Epithelial cell of prostate (primary cell): ENCODE measurements at places on chromosomes 4 and X.

GRCh38 chrX:22032084-22032483, at the start of gene PHEX:
TSS of gene PHEX (plus strand) at chrX:22032325. CDS start at chrX:22033006, 681 bp downstream.
- DNase-seq = no peak

DNA sequence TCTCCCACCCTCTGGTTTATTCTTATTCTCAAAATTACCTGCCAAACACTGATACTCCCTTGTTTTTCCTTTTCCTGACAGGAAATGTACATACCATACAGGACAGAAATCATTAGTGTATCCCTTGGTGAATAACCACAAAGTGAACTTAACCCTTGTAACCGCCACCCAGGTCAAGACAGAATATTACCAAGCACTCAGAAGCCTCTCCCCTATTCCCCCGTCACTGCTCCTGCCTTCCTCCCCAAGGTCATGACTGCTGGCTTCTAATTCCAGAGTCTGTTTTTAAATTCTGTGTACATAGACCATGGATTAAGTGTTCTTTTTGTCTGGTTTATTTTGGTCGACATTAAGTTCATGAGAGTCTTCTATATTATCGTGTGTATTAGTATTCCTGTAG, 37.7 kb downstream of the HTT start:
- no peak for DNase-seq

GRCh38 chrX:41960142-41960541, 36.8 kb upstream of the CASK start:
- no peak for DNase-seq

- DNase-seq = no peak
Observed at GRCh38 chrX:17814557-17814956, 46.5 kb downstream of the RAI2 start.

GRCh38 chrX:30597216-30598012, 19.8 kb upstream of the TASL start:
- no peak for DNase-seq

- DNase-seq = no peak
Observed at GRCh38 chr4:656436-657337, 17.4 kb downstream of the ATP5ME start.

- DNase-seq = no peak
Observed at GRCh38 chr4:8586671-8587468, 5.7 kb upstream of the CPZ start.

GRCh38 chrX:18047491-18047890, 173.2 kb downstream of the BEND2 start:
- DNase-seq = no peak

DNA sequence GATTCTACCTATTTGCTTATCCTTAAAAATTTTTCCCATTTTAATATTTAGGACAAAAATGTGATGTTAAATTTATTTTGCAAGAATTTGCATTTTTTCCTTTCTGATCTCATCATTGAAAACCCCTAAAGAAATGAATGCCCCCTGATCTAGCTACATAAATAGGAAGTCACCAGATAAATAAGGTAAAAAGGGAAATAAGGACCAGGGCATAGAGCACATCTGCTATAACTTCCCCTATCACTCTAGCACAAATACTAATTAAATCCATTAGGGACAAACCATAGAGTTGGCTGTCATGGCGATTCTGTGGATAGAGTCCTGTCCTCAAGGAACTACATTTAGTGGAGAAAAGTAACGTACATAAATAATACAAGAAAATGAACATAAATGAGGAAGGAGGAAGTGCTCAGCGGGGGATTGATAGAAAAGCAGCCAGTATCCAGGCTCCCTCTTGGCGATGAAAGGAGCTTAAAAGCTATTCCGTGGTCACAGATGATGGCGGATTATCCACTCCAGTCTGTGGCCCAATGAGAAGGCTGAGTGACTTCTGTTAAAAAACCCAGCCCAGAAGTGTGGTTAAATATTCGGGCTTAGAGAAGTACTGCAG, 76.9 kb upstream of the RPL34 start:
- no peak for DNase-seq

- DNase-seq = peak; percentile 22
Observed at GRCh38 chr4:10421344-10422055, 35.7 kb downstream of the ZNF518B start.

DNA sequence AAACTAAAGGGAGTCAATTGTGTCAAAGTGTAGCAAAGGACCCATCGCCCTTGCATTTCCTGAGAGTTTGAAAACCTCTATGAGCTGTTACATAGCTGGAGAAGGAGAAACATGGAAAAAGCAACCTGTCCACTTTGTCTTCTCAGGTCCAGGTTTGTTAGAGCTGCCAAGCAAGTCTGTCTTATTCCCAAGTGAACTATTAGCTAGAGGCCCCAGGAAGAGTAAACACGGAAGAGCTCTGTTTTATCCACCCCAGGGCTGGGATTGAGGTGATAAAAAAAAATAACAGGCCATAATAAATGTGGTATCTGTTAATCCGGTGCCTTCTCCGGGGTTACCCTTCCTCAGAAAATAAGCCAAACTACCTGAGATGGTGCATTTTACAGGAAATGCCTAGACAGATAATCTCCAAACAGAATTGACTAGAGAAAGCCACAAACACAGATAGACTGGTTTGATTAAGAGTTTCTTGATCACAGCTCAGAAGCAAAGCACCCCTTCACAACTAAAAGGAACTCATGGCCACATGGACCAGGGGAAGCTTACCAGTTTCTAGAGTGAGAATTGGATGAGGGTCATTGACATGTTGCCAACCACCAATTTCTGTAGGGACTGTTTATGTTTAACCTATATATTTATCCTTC, 35.9 kb upstream of the RELL1 start:
- no peak for DNase-seq

GRCh38 chr4:75391489-75392166, 122.6 kb downstream of the RCHY1 start:
- no peak for DNase-seq

DNA sequence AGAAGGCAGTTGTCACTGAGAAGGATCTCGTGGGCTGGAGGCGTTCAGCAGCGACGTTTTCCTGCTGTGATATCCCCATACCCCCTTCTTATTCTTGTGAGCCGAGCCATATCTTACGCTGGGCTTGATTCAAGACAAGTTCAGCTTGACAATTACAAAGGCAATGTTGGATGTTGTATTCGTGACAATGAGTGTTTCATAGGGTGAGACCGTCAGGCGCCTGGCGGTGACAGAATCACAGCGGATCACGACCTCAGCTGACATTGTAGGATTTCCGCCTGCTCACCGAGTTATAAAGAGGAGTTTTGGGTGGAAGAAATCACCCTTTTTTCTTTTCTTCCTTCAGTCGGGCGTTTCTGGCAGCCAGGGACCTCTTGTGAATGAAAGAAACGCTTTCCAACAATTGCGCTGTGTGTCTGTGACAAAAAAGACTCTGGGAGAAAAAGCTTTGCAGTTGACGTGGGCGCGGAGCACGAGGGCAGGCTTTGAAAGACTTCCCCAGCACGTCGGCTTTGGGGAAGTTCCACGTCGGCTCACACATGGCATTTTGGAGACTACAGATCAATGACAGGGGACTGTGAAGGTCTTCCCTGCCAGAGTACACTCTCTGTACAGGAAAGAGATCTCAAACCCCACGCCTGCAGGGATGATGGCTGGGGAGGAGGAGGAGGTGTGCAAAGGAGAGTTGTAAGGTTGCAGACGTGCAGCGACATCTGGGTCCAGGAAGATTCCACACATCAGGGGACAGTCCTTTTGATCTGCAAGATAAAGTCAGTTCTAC, 135.4 kb downstream of the CRLF2 start:
- DNase-seq = no peak

- no peak for DNase-seq
Observed at GRCh38 chr4:26319949-26320537, 771 bp upstream of the RBPJ start.

DNA sequence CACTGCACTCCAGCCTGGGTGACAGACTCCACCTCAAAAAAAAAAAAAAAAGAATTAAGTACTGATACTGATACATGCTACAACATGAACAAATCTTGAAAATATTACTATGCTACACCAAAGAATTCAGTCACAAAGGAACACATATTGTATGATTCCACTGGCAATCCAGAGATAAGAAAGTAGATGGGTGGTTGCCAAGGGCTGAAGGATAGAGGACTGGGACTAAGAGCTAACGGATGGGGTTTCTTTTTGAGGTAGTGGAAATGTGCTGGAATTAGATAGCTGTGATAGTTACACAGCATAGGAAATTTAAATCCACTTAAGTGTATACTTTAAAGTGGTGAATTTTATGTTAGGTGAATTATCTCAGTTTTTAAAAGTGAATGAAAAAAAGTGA, 12.5 kb downstream of the ATP11C start:
- no peak for DNase-seq

DNA sequence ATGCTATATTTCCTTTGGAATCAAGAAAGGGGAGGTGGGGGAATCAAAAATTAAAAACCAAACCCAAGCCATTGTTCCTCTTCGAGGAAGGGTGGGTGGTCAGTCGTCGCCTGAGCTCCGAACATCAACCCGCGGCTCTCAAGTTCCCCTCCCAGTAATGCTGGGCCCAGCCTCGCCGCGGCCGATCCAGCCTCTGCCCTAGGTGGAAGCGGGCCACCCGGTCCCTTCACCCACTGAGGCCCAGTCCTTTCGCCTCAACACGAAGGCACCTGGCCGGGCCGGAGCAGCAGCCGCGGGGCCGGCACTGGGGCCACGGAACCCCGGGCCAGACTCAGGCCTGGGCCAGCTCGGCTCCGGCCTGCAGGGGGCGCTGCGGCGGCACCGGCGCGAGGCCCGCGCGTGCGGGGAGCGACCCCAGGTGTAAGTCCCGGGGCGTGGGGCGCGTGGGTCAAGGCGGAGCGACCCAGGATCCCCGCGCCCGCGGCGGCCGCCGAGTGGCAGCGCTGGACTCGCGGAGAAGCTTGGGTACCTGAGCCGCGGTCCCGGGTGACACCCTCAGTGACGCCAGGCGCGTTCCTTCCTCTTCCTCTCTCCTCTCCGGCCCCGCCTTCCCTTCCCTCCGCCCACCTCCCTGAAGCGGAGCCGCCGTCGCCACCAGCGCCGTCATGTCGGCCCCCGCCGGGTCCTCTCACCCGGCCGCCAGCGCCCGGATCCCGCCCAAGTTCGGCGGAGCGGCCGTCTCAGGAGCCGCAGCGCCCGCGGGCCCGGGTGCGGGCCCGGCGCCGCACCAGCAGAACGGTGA, at the start of gene SEC24B:
TSS of gene SEC24B (plus strand) at position 611 of the 802 bp plus-strand sequence. CDS start at position 666, 55 bp downstream.
- DNase-seq = peak; percentile 20

DNA sequence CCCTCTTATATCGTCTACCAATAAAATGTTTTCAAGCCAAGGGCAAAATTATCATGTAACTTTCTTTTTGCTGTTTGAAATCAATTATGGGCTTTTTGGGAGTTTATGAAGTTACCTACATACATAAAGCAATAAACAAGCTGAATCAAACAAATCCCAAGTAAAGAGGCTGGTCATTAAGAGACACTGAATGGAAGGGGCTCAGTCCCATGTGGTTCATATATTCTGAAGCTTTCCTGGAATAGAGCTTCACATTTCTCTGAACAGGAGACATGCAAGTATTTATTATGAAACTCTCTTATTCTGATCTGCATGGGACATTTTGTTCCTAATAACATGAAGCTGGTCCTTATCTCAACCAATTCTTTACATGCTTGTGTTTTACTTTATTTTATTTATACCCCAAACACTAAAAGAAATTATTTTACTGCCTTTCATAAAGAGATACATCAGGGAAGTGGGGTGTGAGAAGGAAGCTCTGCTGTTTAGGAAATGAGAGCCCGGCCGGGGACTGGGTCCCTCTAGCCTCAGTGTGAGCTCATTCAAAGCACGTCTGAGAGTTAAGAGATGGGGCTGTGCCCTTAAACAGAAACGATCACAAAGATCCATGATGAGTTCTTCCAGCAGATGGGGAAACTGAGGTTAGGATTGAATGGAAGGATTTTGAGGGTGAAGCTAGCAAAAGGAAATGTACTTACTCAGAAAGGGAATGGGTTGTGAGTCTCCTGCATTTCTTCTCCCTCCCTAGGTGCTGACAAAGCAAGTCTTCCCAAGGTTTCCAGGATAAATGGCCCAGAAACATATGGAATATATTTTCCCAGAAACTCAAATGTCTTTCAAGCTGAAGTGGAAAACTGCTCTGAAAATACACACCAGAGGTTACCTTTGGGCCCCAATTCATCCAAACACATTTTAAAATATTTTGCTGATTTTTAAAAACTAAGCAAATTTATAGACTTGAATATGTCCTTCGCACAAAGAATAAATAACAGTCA, 93.1 kb upstream of the LNX1 start:
- DNase-seq = no peak

- no peak for DNase-seq
Observed at GRCh38 chrX:12758291-12758690, 32.9 kb upstream of the PRPS2 start.

GRCh38 chrX:53561912-53562311, 124.6 kb downstream of the HUWE1 start:
- DNase-seq = no peak

GRCh38 chr4:37268319-37268718, 23.8 kb downstream of the NWD2 start:
- DNase-seq = no peak

- no peak for DNase-seq
Observed at GRCh38 chr4:16770710-16771285, 127.6 kb downstream of the LDB2 start.

- no peak for DNase-seq
Observed at GRCh38 chr4:154073107-154073822, 284.4 kb upstream of the SFRP2 start.

DNA sequence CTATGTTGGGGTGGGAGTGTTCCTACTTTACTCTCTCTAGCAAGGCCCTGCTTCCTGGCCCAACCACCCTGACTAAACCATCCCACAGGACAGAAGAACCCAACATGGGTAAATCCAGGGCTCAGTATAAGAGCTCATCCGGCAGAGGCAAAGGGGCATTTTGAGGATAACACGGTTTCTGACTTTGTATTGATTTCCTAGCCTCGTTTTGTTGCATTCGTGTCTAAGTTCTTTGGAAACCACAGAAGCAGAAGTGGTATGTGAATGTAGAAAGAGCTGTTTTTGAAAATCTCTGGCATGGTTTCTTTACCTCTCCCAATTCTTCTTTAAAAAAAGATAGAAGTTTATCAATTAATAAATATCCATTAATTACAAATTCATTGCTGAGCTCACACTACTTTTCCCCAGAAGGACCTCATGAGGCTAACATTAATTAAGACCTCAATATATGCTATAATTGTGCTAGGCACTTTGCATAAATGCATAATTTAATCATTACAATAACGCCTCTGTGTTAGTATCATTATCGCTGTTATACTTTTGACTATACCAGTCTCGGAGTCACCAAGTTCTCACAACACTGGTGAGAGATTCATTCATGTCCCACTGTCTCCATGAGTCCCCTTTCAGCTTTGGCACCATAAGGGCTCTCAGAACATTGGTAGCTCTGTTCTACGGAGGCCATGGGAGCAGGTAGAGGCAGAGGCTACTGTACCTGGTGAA, 5.8 kb upstream of the CLNK start:
- DNase-seq = no peak

DNA sequence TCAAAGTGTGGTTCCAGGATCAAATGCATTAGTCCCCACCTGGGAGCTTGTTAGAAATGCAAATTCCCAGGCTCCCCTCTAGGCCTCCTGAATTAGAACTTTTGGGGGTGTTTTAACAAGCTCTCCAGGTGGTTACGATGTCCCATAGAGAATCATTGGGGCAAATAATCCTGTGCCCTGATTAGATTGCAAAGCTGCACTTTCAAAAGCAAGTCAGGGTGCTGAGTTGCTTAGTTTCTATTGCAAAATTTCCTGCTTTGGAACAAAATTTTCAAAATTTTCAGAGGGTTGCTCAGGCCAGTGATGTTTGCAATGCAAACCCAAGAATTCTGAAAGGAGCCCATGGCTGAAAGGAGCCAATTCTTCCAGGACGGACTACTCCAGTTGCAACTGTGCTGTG, 71.0 kb downstream of the MGST2 start:
- no peak for DNase-seq
